Activated CD4-positive, alpha-beta T cell treated with anti-CD3 and anti-CD28 coated beads for 1 hour (primary cell): ENCODE measurements at places on chromosomes 1 and 21.

DNA sequence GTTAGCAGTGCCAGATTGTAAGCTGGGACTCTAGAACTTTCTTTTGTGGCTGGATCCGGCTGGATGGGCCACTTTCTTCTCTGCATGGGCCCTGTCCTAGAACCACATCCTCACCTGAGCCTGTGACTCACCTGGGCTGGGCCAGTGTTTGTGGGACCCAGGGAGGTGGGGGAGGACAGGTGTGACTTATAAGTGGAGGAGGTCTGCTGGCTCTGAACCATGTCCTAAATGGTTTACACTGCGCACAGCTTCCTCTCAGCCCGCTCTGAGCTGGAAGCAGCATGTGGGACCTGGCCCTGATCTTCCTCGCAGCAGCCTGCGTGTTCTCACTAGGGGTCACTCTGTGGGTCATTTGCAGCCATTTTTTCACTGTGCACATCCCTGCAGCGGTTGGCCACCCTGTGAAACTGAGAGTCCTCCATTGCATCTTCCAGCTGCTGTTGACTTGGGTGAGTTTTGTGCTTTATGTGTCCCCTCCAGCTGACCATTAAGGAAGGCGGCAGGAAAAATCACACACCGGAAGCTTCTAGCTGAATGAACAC is at the start of gene AADACL3:
AADACL3 (plus strand) TSS at position 215 of the 542 bp plus-strand sequence; CDS start at position 282, 67 bp downstream.
- DNase-seq: no peak

GRCh38 chr1:63799307-63799706 is 25.5 kb downstream of the ROR1 start:
- no peak for DNase-seq

GRCh38 chr1:184532199-184532598 is 145.4 kb downstream of the C1orf21 start:
- DNase-seq: no peak

DNA sequence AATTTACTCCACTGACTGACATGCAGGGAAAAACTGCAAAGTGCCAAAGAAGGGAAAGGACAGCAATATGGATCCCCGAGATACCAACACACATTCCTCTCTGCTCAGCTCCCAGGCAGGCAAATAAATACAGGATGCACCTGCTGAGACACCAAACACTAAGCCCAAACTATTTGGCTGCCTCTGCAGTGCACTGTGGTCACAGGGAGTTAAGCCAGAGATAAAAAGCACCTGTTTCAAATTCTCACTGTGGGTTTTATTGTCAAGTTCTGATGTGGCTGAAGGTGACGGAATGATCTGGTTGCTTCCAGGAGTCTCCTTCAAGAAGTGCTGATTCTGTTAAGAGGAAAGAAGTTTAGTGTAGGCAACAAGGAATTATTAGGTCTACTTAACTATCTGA is 17.7 kb downstream of the TEX38 start:
- DNase-seq: no peak

GRCh38 chr1:201299968-201300367 is 16.7 kb downstream of the PKP1 start:
- no peak for DNase-seq

DNA sequence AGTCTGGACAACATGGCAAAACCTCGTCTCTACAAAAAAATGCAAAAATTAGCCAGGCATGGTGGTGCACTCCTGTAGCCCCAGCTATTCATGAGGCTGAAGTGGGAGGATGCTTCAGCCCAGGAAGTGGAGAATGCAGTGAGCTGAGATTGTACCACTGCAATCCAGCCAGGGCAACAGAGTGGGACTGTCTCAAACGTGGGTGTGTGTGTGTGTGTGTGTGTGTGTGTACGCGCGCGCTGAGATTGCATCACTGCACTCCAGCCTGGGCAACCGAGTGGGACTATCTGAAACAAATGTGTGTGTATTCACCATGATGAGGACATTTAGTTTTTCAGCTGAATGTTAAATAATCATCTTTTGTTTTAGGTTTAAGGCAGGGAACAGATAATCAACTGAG is 21.1 kb downstream of the USP1 start:
- no peak for DNase-seq

DNA sequence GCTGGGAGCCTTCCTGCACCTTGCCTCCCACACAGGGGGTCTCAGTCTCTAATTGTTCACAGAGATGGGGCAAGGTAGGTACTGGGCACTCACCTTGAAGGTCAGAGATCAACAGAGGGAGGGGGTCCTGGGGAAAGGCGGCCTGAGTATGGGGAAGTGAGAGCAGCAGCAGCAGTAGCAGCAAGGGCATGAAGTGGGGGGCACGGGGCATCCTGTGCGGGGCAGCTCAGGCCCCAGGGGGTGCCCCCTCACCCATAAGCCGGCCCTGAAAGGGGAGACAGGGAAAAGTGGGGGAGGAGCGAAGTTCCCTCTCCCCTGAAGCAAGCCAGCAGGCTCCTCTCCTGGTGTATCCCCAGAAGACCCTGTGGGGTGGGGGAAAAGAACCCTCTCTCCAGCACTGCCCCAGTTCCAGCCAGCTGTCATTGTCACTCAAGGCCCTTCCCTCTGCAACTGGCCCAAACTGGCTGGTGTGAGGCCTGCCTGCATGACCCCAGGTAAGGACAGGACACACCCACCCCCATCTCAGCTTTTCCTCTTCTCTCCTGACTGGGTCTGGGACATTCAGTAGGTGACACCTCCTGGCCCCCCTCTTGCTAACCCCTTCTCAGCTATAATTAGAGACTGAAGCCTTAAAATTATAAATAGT is 3.9 kb downstream of the SEMA6C start:
- no peak for DNase-seq

DNA sequence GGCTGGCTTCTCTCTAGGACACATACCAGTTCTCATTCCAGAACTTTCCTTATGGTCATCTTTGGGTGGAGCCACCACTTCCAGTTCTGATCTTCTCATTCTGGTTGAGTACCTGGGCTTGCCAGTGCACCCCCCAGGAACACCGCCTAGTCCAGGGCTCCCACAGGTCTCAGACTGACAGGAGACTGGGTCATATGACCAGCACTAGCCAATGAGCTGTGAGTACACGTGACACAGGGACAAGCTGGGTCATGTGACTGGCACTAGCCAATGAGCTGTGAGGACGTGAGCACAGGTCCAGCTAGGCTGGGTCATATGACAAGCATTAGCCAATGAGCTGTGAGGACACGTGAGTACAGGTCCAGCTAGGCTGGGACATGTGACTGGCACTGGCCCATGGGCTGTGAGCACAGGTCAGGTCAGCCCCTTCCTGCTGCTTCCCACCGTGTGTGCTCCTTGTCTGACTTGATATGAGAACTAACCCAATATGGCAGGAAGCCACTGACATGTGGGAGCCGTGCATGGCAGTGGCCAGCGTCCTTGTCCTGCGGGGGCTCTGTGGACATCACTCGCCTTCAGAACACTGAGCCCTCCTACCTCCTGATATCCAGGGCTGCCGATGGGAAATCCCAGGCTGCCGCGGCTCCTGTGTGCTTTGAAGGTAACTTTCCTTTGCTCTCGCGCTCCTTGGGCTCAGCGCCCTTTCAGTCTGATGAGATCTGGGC is 22.7 kb downstream of the KRTAP10-1 start:
- DNase-seq: no peak

DNA sequence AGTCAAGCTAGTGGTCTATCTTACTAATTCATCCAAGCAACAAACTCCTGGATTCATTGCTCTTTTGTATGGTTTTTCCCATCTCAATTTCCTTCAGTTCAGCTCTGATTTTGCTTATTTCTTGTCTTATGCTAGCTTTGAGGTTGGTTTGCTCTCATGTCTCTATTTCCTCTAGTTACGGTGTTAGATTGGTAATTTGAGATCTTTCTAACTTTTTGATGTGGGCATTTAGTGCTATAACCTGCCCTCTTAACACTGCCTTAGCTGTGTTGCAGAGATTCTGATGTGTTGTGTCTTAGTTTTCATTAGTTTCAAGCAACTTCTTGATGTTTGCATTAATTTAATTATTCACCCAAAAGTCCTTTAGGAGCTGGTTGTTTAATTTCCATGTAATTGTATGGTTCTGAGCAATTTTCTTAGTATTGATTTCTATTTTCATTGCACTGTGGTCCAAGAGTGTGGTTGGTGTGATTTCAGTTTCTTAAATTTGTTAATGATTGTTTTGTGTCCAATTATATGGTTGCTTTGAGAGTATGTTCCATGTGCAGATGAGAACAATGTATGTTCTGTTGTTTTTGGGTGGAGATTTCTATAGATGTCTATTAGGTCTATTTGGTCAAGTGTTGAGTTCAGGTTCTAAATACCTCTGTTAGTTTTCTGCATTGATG is 154.6 kb downstream of the PLPPR5 start:
- DNase-seq: no peak

GRCh38 chr1:110412576-110412975 is 5.1 kb upstream of the LAMTOR5 start:
- peak; percentile 42 for DNase-seq

- DNase-seq: no peak
These were observed 87.8 kb upstream of the MAP1LC3C start for GRCh38 chr1:242086706-242087105.

DNA sequence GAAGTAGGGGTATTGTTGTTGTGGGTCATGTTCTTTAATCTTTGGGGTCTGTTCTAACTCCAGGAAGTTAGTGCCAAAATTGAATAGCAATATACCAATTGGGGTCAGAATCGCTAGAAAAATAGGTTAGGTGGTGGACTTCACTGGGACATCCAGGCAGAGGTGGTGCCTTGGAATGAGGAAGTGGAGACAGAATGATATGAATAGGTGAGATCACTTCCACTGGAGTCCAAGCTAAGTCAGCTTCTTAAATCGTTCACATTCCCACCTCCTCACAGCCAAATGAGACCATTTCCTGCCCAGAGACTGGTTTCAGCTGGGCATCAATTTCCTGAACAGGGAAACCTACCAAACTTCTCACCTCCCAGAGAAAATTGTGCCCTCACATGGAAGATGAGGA is 137.8 kb upstream of the RAB4A start:
- DNase-seq: no peak

GRCh38 chr1:161949548-161949947 is 74.1 kb downstream of the OLFML2B start:
- DNase-seq: no peak

- DNase-seq: no peak
These were observed 74.9 kb upstream of the IRF2BP2 start for GRCh38 chr1:234684856-234685255.

GRCh38 chr1:108071601-108072000 is 106.6 kb upstream of the VAV3 start:
- DNase-seq: no peak

- DNase-seq: no peak
These were observed 100.1 kb upstream of the KIF26B start for GRCh38 chr1:245054507-245055270.

GRCh38 chr1:9629445-9630201 is 21.9 kb upstream of the PIK3CD start:
- DNase-seq: peak; percentile 55

- no peak for DNase-seq
These were observed 273.7 kb downstream of the NTNG1 start for GRCh38 chr1:107414550-107414949.

- no peak for DNase-seq
These were observed 216.0 kb downstream of the DYRK1A start for GRCh38 chr21:37582590-37582989.

GRCh38 chr1:200380589-200381021 is 29.2 kb downstream of the ZNF281 start:
- DNase-seq: no peak

DNA sequence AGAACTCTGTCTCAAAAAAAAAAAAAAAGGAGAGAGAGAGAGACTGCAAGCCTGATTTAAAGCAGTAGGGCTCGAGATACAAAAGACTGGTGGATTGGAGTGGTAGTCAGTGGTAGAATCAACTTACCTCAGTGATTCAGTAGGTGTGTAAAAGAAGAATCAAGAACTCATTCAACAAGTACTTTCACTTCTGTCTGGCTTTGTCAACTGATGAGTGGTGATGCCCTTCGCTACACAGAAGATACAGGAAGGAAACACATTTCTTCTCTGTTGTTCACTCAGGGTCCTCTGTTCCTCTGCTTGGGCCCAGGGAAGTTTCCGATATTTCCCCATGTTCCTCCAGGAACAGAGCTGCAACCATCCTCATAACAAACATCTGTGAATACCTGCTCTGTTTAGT is 68.6 kb upstream of the COG2 start:
- no peak for DNase-seq

DNA sequence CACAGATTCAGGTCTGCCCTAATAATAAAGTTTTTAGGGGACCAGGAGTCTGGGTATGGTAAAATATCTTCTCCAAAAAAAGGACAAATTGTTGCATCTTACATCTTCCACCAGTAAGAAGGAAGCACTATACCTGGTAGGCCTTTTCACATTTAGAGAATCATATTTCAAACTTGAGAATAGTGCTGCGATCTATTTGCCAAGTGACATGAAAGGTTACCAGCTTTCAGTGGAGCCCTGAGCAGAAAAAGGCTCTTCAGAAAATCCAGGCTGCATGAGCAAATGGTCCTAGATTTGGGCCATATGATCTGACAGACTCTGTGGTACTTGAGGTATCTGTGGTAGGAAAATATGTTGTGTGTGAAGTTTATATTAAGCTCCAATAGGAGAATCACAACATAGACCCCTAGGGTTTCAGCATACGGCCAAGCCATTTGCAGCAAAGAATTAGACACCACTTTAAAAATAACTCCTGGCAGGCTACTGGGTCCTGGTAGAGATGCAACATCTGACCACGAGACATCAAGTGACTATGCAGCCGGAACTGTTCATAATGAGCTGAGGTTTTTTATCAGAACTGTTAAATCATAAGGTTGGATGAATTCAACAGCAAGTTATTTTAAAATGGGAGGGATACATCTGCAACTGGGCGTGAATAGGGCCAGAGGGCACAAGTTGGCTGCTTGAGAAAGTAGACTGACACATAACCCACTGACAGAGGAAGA is 38.6 kb upstream of the CCDC190 start:
- DNase-seq: no peak

DNA sequence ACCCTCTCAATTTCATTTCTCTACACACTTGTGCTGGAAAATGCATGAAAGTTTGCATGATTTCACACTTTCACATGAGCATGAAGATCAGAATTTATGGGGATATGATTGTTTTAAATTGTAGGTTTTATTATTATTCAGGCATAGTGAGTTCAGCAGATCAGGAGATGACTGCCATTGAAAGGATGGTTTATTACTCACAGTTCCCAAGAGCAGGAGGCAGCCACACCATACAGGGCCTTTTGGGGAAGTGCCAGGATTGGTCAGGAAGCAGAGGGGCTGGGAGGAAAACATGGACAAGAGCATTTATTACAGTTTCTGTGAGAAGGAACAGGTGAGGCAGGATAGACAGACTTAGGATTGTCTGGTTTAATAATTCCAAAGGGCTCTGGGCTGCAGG is 114.6 kb upstream of the KCNJ15 start:
- DNase-seq: no peak

- DNase-seq: no peak
These were observed 2.2 kb upstream of the PDZK1IP1 start for GRCh38 chr1:47191940-47192457.

- no peak for DNase-seq
These were observed 65.8 kb upstream of the DIP2A start for GRCh38 chr21:46392921-46393320.

- DNase-seq: no peak
These were observed 535.5 kb downstream of the LRRIQ3 start for GRCh38 chr1:73662526-73662925.
